ENCODE measurements at places on chromosomes 5 and 9.

- DNase-seq: no peak
These were observed 186.2 kb downstream of the GABBR2 start for GRCh38 chr9:98522487-98522886.

GRCh38 chr5:155250596-155250995 lies 237.0 kb downstream of the KIF4B start:
- no peak for DNase-seq

GRCh38 chr5:143241892-143242291 lies 161.6 kb downstream of the NR3C1 start:
- no peak for DNase-seq

DNA sequence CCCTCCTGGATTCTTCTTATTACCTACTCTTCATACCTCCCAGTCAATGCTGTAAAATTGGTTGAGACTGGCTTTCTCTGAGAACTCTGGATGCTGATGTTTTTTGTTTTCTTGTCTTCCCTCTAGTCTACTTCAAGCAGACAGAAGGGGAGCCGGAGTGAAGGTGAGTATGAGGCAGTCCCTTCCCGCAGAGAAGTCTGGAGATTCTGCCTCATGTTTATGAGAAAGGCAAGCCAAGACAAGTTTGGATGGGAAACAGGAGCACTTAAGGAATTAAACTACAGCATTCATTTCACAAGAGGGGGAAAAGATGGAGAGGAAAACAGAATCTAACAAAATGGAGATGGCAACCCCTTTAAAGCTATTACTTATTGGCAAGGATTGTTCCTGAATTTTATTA lies 246.1 kb downstream of the TRIM32 start:
- DNase-seq: no peak

DNA sequence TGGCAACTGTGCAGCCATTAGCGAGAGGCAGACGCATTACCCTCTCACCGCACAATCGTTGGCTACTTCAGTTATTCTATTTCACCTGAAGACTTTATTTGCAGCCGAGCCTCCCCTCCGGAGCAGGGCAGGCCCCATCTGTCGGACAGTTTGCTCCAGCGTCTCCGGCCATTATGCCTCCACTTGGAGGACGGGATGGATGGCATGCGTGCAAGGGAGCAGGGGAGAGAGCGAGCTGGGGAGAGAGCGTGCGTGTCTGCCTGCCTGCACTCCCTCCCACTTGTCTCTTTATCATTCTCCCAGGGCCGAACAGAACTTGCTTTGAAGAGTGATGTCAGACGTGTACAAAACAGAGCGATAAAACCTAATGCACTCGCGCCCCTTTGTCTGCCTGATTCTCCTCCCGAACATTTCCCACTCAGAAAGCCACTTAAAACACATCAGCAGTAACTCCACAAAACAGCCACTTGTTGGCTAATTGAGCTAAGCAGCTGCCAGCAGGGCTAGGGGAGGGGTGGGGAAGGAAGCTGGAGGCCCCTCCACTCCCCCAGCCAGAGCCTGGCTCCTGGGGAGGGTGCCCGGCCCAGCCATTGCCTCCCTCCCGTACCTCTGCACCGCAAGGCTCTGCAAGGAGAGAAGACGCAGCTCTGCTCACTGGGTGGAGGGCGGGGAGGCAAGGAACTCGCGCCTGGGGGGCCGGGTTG lies 43.4 kb upstream of the FUBP3 start:
- peak; percentile 57 for DNase-seq

DNA sequence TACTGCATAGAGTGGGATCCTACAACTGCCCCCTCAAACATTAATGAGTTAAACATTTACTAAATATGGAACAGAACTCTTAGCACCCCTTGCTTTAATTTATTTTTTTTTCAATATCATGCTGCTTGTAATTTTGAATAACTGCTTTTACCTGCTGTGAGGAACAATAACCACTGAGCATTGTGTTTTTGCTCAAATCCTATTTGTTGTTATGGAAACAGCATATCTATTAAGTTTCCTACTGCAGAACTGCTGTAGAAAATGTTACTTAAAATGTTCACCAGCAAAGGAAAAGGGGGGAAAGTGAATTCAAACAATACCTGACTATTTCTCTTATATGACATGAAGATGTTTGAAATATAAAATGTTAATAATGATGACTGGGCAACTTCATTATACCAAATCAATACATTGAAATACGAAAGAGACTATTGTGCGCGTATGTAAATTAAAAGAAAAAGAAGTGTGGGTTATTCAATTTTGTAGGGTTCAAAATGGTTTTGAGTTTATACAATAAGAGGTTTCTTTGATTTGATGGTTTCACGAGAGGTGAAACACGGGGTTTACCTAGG lies 1043.8 kb upstream of the NUDT12 start:
- no peak for DNase-seq

GRCh38 chr5:125203912-125204311 lies 457.5 kb upstream of the ZNF608 start:
- no peak for DNase-seq

- DNase-seq: no peak
These were observed 795 bp downstream of the CNOT8 start for GRCh38 chr5:154858972-154859871.

DNA sequence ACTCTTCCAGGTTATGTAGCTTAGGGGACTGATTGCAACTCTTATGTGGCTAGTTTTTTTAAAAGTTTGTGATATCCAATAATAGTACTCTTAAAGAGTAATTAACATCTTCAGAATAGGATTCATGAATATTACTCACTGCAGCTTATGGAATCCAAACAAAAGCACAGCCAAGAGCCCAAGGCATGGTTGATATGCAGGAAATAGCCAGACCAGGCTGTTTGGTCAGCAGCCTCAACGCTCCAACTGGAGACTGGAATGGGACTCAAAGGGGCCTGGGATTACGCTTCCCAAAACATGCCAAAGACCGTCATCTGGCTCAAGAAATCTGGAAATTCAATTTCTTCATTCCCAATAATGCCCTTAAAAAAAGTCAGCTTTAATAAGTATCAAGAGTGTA lies 268.6 kb downstream of the SEC61B start:
- DNase-seq: no peak

DNA sequence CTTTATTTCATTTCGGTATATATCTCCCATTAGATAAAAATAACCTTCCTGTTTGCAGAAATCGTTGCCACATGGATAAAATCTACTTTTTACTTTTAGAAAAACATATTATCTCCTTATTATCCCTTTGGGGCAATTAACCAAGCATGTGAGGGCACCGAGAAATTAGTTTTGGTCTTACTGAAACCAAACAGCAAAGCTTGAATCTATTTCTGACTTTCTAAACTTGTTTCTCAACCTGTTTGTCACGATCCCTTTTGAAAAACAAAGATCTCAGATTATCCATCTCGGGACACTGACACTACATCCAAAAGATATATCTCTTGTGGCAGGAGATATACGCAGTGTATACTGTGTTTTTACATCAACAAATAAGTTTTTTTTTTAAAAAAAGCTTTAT lies 2.3 kb downstream of the TUT7 start:
- DNase-seq: no peak

DNA sequence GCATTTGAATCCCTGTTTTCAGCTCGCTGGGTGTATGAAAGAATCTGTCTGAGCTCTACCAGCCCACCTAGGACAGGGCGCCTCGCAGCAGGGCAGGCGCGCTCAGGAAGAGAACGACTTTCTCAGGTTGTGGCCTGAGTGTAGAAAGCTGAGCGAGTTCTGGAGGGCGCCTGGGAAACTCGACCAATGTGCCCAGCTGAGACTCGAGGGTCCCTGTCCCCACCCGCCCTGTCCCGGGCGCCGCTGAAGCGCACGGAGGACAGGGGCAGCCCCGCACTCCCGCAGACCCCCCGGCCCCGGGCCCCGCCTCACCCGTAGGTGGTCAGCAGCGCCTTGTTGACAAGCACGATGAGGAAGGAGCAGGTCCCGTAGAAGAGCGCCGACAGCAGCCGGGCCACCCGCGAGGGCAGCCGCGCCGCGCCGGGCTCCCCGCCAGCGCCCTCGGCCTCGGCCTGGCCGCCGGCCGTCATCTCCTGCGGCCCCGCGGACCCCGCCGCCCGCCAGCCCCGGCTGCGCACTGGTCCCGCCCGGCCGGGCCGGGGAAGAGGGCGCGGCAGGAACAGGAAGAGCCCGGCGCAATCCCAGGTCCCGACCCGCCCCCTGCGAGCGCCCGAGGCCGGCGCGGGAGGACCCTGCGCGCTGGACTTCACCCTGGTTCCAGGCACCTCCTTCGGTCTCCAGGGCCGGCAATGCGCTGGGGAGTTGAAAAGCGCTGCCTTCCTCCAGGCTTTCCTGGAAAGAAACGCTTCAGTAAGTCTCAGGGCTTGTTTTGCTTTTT lies at the start of gene SLC35D2:
Gene SLC35D2 (minus strand): TSS at position 547 of the 778 bp plus-strand sequence. CDS start 77 bp downstream, at position 470.
- DNase-seq: peak; percentile 91

DNA sequence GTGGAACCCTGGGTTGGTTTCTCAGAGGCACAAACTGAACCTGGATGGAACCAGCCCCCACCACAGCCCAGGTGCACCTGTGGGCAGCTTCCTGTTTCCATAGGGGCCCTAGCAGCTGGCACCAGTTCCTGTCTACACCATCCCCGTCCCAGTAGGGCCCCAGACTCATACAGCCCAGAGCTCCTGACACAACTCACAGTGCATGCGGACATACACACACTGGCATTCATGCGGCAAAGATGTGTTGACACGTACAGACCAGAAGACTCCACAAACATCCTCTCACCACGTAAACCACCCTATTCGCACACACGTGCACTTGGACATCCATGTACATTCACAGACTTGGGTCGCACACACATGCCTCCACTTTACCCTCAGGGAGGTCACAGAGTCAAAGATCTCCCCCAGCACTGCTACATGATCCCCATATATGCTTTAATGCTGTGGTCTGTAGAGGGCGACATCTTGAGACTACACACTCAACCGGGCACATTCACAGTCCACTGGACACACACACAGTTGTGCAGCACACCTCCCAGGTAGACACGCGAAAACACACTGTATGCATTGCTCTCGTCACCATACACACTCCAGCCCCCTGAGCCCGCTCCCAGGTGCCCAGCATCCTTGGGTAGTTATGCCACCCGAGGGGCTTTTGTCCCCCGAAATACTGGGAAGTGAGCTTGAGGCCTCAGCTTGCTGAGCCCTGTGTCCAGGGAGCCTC lies 22.4 kb downstream of the CXXC5 start:
- no peak for DNase-seq

DNA sequence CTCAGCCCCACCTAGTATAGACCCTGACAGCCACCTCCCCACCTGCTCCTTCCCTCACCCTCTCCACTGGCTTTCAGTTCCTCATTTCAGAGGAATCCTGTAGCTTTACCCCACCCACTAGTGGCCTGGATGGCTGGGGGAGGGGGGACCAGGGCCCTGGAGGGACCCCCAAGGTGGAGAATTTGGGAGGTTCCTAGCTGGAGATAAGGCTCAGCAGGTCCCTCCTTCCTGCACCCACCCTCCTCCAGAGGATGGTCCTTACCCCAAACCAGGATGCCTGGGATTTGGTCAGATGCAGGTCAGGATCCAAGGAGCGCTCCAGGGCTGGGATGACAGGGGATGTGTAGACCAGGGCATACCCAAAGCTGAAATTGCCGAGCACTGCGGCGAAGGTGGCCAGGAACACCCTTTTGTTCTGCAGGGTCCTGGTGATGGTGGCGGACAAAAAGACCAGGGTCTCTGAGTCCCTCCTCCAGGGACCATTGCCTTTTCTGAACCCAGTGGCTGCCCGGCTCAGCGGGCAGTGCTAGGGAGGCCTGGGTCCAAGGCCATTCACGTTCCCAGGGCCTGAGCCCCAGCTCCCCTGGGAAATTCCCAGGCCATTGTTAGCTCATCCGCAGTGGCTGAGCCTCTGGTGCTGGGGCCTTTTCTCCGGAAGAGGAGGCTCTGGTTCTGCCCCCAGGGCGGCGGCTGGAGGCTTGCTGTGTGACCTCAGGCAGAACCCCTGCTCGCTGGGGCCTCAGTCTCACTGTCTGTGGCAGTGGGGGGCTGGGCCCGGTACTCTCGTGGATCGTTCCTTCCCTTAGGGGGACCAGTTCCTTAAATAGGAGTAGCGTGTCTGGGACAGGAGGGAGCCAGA lies 678 bp downstream of the SLC2A6 start:
- no peak for DNase-seq

- no peak for DNase-seq
These were observed 204.8 kb upstream of the S1PR3 start for GRCh38 chr9:88786291-88787079.

DNA sequence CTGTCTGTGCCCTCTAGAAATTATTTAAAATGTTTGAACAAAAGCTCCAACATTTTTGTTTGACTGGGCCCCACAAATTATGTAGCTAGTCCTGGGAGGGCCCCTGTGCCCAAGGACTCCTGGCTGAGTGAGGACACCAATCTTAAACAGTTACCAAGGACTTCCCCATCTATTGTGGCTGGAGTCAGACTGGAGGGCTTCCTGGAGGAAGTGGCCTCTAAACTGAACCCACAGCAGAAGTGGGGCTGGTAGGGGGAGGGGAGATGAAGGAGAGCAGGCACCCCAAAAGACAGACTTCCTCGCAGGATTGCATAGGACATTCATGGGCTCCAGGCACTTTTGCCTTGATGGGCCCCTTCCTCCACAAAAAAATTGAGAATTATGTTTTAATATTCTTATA lies 8.1 kb downstream of the ADAMTS13 start:
- DNase-seq: no peak

DNA sequence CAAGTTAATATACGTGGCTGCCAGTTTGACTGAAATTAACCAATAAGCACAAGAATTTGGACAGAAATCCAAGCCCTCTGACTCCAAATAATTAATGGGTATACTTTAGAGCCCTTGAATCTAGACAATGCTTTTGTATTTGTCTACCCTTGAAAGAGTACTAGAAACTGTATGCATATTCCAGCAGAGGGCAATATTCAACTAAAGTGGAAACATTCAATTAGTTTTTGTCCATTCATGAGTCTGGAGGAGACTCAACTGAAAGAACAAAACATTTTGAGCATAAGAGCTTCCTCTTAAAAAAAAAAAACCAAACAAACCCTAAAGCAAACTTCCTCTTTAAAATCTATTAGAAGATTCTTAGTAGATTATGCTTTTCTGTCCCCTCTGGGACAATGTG lies 157.8 kb downstream of the ARHGEF28 start:
- no peak for DNase-seq

GRCh38 chr5:135040333-135041144 lies 6.5 kb upstream of the PITX1 start:
- peak; percentile 66 for DNase-seq

GRCh38 chr5:173355561-173355960 lies 27.3 kb upstream of the STC2 start:
- no peak for DNase-seq

DNA sequence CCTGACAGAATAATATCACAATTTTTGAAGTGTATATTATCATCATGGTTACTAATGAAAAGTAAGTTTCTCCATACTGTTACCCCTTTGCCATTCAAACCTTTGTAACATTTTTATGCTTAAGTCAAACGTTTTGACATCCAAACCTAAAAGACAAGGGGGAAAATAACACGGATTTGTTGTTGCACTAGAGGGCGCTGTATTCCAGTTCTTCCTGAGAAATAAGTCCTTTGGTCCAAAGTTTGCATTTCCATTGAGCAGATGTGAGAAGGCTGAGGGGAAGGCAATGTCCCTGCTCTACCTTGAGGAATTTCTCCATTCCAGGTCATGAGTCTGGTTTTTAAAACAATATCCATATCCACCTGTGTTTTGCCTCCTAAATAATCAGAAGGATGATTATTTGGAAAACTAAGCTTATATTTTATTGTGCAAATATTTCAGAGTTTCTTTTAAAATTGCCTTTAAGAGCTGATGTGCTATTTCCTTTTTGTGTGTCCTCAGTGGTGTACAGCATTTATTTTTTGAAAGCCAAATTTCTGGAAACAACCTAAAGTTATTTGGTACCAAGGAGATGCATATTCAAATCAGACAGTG lies 9.7 kb downstream of the LECT2 start:
- DNase-seq: peak; percentile 56

All from iPS-NIHi11 (cell line).